ENCODE measurements at places on chromosomes 16 and 17.

DNA sequence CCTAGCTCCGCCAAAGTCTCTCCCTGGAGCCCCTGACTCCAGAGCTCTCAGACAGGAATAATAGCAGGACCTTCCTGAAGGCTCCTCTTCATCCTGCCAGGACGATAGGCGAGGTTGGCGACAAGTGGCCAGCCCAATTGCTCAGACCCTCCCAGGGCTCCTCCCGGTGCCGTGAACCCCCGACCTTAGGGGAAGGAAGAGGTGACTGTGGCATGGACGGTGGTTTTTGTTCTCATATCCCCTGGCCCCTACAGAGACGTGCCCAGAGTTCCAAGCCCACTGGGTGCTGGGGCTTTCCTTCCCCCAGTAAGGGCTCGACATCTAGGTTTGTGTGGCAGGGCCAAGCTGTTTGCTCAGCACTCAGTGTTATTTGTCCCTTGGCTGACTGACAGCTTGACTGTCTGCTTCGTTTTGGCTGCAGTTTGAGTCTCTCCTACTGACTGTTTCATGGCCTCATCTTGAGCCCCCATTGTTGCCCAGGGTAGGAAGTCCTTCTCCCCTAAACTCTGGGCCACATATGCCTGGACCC, 4.6 kb upstream of the ADCY7 start:
- DNase-seq: no peak

DNA sequence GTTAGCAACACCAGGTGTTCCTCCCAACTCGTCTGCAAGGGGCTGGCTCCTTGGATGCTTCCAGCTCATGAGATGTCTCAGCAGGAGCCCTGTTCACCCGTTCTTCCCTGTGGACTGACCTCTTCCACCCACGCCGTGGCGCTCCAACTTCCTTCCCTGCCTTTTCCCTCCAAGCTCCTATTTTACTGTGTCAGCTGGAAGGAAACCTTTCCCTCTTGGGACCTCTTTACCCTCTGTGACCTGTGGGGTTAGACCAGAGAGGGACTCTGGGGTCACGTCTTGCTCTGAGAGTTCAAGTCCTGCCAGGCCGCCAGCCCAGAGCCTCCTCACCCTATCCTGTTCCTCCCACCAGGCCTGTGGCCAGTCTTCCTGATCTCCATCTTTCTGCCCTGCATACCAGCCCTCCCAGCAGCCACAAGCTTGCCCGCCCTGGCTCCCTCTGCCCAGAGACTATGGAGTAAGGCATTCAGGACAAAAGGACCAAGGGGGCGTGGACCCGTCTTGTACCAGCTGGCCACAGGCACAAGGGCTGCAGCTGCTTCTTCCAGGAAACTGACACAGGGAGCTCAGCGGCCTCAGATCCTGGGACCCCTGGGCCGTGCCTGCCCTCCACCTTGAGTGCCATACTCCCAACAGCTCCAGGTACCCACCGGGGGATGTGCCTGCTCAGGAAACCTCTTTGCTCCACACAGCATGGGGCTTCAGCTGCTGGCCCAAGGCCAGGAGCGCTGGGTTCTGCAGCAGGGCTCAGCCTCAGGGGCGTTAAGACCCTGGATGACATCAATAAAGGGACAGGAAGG, 3.0 kb downstream of the PAQR4 start:
- no peak for DNase-seq

- DNase-seq: no peak
Measured at GRCh38 chr17:66941773-66942450, 22.6 kb upstream of the CACNG4 start.

GRCh38 chr16:67128887-67129286, 19.1 kb downstream of the PHAF1 start:
- DNase-seq: no peak

- no peak for DNase-seq
Measured at GRCh38 chr16:88732961-88733294, 26.6 kb downstream of the CTU2 start.

DNA sequence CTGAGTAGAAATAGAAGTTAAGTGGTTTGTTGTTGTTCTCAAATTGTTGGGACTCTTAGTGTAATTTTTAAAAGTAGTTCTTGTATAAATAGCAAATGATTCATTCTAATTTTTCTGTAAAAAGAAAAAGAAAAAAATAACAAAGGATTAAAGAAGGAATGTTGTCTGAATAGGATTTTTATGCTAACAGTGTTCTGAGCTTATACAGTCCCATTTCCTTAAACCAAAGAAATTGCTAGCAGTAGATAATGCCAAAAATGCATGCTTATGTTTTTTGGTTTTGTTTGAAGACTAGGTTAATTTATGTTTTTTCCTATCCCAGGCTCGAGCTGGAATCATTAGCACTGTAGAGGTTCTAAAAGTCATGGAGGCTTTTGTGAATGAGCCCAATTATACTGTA, 44.7 kb upstream of the KPNB1 start:
- no peak for DNase-seq

- no peak for DNase-seq
Measured at GRCh38 chr17:76781056-76781982, 43.4 kb downstream of the MFSD11 start.

- DNase-seq: no peak
Measured at GRCh38 chr17:18167421-18167820, 16.2 kb upstream of the ALKBH5 start.

DNA sequence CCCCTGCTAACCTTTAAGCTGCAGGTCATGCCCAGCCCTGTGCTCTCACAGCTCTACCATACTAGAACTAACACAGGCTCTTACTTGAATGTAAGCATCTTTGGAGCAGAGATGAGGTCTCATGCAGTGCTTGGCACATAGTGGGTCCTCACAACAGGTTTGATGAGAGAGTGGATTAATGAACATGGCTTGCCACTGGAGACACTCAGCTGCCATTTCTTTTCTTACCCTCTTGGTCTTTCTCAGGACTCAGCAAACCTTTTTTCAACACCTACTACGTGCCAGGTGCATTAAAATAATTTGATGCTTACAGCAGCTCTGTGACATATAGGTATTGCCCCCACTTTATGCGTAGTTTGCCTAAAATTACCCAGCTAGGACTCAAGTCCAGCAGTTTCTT, 133.2 kb downstream of the MSI2 start:
- no peak for DNase-seq

DNA sequence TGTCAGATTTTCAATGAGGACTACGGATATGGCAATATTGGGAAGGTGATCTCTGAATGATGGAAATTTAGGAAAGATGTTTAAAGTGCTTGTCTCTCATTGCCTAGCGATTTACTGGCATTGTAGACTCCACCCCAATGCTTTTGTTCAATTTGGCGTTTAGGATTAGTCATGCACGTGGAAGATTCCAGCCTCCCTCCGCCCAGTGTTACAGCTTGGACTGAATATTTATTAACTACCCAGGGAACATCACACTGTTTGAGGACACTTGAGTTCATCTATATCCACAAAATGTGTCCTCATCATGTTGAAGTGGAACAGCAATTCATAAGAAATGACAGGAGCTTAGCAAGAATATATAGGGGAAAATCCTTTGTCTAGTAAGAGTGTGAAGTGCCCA, 738.8 kb upstream of the RBFOX1 start:
- no peak for DNase-seq

DNA sequence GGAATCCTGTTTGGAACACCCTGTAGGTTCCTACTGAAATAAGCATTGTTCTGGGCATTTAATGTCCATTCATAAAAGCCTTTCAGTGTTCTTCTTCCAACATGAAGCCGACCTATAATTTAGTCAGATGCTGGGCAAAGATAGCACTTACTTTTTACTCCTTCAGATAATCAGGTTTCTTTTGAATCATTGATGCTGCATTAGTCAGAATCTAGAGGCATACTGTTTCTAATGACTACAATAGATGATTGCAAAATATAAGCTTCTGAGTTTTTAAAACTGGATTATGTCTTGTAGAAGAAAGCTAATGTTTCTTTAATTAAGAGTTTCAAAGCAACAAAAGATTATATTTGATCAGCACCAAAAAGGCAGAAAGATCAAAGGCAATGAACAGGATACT, 16.0 kb downstream of the MMD start:
- no peak for DNase-seq

- DNase-seq: no peak
Measured at GRCh38 chr16:62638964-62639870, 603.0 kb upstream of the CDH8 start.

GRCh38 chr17:69898601-69899000, 176.4 kb upstream of the KCNJ16 start:
- DNase-seq: no peak

GRCh38 chr17:64694207-64694606, 32.1 kb upstream of the SMURF2 start:
- no peak for DNase-seq

DNA sequence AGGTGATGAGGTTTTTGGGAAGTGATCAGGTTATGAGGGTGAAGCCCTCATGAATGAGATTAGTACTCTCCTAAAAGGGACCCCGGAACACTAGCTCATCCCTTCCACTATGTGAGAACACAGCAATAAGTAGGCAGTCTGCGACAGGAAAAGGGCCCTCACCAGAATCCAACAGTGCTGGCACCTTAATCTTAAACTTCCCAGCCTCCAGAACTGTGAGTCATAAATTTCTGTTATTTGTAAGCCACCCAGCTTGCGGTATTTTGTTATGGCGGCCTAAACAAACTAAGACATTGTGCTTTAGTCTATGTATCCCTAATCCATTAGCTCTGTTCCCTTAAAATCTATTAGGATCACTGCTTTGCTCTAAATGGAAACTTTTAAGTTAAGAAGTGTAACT, 8.5 kb downstream of the SLFN12 start:
- DNase-seq: no peak

DNA sequence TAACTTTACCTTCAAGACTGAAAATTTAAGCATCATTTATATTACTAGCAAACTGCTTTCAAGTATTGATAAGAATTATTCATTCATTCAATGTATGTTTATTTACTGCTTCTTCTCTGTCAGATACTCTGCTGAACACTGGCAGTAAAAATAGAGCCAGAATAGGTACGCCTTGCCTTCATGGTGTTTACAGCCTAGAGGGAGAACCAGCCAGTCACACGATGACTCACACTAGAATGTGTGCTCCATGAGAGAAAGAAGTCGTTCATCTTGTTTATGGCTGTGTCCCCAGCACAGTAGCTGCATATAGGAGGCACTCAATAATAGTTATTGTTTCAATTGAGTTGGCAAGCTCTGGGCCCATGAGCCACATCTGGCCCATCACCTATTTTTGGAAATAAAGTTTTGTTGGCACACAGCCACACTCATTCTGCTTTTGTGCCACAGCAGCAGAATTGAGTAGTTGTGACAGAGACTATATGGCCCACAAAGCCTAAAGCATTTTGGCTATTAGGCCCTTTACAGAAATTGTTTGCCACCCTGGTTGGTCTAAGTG, 84.2 kb downstream of the TMC6 start:
- DNase-seq: no peak

- DNase-seq: no peak
Measured at GRCh38 chr17:6107791-6108190, 37.6 kb downstream of the WSCD1 start.

GRCh38 chr16:64409783-64410210, 712.1 kb downstream of the CDH11 start:
- no peak for DNase-seq

DNA sequence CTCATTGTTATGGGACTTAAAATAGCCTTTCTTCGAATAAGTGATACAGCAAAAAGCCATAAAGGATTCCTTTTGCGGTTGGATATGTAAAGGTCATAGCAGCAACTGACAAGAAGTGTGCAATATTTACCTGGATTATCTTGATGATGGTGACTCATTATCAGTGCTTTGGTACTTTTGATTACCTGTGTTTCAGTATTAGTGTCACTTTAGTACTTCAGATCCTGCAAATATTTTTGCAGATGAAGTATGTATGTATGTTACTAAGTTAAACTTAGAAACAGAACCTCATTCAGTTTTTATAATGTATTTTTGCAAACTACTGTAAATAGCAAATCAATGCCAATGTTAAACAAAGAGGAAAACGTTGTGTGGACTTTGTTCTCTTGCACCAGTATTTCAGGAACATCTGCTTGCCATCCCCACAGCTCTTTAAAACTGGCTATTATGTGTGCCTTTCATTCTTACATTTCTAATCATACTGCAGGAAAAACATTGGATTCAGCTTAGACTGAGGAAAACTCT, 10.5 kb downstream of the CNEP1R1 start:
- no peak for DNase-seq

DNA sequence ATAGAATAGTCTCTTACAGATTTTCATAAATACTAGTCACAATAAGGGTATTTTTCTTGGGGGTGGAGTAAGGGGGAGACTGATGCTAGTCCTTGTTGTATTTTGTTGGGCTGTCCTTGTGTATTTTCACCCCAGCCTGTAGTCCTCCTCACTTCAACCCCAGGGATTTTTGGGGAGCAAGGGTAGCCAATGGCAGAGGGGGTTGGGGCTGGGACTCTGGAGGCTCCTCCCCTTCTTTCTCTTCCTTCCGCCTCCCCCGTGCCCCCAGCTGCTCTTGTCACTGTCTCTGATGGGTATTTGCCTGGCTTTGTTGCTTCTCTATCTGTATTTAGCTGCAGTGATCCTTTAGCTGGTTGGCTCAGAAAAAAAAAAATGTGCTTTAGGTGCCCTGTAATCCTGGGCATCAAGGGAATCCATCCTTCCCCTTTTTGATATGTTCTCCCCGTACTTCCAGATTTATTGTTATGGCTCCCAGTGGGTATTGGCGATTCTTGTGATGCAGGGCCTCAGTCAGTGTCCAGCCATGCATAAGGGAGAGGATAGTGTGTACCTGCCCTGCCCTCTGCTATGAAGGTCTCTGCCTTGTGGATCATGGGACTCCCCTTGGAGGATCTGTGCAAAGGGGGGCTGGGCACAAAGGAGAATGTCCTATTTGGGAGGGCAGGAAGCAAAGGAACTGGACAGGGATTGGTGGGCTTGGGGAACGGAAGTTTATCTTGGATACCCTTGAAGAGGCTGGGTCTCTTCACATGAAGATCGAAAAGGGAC, 16.5 kb downstream of the SNF8 start:
- no peak for DNase-seq

GRCh38 chr17:4411201-4411600, 22.5 kb upstream of the SPNS3 start:
- DNase-seq: no peak

- DNase-seq: no peak
Measured at GRCh38 chr17:80615376-80615775, 70.7 kb downstream of the RPTOR start.

GRCh38 chr17:69061721-69062556, 1.2 kb upstream of the ABCA9 start:
- no peak for DNase-seq

GRCh38 chr17:64982139-64982915, 63.0 kb upstream of the LRRC37A3 start:
- DNase-seq: no peak

- DNase-seq: peak; percentile 22
Measured at GRCh38 chr16:26645614-26646013, 421.1 kb upstream of the C16orf82 start.

GRCh38 chr17:63476854-63477479, at the start of gene ACE:
TSS of gene ACE (plus strand) at chr17:63477061. CDS start at chr17:63477095, 34 bp downstream.
- no peak for DNase-seq

All from stimulated activated CD8-positive, alpha-beta memory T cell treated with anti-CD3 and anti-CD28 coated beads, Interleukin-7, amount 100 ng/mL, for 24 hours (primary cell).